GM12892 (cell line): ENCODE measurements at places on chromosomes 6 and 20.
A peak's percentile ranks its signal among the peaks of the same experiment; 100 is the strongest.

- DNase-seq: no peak
Measured at GRCh38 chr20:35527122-35527769, 2.2 kb downstream of the C20orf173 start.

DNA sequence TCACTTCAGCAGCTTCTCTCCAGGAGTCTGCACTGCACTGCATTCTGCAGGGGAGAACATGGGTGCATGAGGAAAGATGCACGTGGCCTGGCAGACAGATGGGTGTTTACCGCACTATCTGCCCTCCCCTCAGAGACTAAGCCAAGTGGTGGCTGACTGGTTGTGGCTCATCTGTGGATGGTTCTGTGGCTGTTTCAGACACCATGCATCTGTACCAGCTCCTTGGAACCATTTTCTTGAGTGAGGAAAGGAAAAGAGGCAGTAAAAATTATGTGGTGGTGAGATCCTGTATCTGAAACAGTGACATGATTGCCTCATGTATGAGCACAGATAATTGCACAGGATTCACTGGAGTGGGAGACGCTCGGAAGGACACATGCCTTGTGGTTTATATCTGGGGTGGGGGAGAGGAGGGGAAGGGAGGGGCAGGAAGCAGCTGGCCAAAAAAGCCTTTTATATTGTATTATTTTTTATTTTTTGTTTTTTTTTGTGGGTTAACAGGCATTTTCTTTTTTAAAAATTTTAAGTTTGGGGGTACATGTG is 161.7 kb downstream of the ERMARD start:
- DNase-seq: no peak

DNA sequence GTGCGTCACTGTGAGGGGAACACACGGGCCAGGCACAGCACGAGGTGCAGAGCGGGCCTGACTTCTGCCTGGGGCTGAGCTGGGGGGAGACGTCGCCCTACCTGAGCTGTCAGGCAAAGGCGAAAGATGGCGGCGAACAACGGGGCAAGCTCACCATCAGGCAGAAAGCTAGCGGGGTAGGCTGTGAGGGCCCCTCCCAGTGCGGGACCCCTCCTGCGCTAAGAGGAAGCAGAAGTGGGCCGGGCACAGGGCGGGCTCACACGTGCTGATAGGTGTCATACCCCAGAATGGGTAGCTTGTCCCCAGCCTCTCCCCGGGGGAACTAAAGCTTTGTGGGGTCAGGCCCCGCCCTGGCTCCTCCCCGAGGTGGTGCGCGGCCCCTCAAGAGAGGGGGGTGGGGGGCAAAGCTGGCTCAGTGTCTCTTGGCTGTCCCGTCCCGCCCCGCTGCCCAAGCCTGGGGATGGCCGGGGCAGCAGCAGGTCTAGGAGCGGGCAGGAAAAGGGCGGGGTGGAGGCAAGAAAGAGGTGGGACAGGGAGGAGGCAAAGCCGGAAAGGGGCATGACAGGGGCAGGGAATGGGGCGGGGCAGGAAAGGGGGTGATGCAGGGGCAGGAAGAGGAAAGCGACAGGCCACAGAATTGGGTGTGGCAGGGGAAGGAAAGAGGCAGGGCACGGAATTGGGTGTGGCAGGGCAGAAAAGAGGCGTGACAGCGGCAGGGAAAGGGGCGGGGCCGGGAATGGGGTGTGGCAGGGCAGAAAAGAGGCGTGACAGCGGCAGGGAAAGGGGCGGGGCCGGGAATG is 14.7 kb downstream of the UCKL1 start:
- no peak for DNase-seq

- no peak for DNase-seq
Measured at GRCh38 chr6:158160932-158161539, 7.0 kb downstream of the SERAC1 start.

GRCh38 chr6:4740032-4740431 is 36.2 kb upstream of the CDYL start:
- no peak for DNase-seq

- no peak for DNase-seq
Measured at GRCh38 chr20:47334022-47334551, 22.4 kb downstream of the ZMYND8 start.

- no peak for DNase-seq
Measured at GRCh38 chr6:51398064-51398705, 579.5 kb downstream of the TFAP2B start.

DNA sequence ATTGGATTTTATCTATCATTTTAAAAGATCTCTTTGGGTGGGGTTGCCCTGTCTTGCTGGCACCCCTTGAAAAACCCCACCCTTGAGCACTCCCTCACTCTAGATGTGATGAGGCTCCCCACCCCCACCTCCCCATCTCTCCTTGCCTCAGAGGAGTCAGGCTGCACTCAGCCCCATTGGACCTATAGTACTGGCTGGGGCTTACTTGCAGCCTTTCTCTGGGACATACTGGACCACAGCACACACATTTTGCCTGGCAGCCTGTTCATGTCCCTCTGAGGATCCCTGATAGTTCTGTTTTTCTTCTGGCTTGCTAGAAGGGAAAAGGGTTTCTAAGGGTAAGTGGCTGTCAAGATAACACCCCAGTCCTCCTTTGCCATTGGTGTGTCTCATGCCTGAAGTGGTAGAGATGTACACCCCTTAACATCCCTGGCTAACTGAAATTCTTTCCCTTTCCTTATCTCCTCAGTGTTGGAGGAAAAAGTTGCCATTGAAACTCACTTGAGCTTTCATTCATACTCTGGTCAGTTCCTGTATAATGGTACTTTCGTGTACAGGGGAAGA is 553.4 kb upstream of the CITED2 start:
- DNase-seq: no peak

DNA sequence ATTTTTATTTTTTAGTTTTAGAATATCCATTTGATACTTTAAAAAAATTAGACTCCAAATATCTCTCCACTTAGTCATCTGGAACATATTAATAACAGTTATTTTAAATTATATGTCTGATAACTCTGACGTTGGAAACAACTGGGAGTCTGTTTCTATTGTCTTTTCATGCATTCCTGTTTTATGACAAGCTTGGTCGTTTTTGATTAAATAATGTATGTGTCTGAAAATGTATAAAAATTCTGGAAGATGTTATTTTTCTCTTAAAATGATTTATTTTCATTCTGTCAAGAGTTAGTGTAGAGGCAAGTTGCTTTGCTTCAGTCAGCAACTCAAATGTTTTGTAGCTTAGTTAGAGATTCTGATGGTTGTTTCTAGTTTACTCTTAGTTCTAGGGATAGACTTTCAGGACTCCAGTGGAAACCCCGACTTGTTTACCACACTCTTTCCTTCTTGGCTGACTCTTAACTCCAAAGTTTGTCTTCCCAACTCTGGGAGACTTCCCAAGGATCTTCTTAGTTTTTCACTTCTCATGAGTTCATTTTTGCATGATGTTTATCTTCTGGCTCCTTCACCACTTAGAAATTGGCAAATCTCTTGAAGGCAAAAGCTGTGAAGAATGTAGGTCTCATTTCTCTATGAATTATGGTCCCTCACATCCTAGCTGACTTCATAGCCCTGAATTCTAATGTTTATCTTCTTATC is 190.9 kb downstream of the LAMA2 start:
- DNase-seq: no peak

GRCh38 chr20:50991076-50991475 is 31.8 kb downstream of the KCNG1 start:
- no peak for DNase-seq

DNA sequence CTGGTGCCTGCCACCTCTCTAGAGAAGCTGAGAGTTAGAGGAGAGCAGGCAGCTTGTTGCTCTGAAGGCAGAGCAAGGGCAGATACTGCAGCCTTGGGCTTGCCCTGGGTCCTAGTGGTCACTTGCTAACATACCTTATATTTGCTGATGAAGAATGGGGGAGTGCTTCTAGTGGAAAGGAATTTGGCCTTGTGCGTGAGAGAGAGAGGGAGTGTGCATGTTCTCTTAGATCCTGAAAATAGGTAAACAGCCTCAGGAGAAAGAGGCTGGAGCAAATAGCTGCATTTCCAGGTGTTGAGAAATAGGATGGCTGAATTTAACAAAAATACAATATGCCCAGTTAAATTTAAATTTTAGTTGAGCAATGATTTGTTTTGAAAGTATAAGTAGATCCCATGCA is 724.5 kb upstream of the FLRT3 start:
- no peak for DNase-seq

DNA sequence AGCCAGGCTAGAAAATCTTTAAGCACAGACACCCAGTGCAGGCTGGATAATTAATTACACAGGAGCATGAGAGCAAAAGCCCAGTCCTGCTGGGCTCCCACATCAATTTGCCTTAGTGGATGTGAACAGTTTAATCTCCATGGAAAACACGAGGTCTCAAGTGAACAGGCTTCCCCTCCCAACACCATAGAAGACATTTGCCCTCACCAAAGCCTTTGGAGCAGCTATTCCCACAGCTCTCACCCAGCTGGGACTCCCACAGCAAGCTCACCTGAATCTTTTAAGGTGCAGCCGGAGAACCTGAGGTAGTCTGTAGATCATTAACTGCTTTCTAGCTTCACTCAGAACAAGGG is 12.0 kb downstream of the TOMM6 start:
- DNase-seq: no peak

DNA sequence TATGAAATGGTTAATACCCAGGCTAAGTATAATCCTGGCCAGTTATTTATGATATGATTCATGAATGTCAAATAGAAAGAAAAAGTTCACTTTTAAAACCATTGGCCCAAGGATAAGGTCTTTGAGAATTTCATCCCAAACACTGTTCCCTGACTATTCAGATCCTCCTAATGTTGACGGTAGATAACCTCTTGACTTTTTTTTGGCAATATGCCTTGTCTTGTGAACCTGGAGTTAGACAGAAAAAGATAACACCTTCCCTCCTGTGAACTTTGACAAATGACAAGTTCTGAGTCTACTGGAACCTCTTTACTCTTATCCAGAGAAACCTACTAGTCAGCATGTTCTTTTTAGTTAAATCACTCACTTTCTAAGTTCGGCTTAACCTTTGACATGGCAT is 166.8 kb upstream of the PREP start:
- DNase-seq: no peak

- peak; percentile 50 for DNase-seq
Measured at GRCh38 chr6:7909323-7910276, 988 bp downstream of the TXNDC5 start.

- DNase-seq: no peak
Measured at GRCh38 chr20:7171911-7172310, 404.4 kb downstream of the BMP2 start.

DNA sequence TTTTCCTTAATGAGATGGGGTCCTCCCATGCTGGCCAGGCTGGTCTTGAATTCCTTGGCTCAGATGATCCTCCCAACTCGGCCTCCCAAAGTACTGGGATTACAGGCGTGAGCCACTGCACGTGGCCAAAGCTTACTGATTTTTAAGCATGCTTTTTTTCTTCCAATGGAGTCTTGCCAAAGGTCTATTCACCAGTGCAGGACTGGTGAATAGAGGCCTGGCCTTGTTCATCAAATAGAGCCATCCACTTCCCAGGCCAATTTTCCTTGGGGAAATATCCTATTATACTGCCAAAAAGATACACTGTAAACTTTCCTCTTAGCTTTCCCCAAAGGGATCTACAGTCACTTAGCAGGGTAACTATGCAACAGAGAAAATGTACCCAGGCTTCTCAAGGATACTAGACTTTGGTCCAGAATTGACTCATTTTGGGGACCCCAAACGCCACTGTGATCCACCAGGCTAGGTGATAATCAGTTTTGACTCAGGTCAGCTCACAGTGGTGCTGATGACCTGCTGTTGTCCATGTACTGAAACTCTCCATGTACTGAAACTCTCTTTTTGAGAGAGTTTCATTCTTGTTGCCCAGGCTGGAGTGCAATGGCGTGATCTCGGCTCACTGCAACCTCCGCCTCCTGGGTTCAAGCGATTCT is 91.8 kb downstream of the REPS1 start:
- no peak for DNase-seq

- DNase-seq: no peak
Measured at GRCh38 chr20:39069976-39070375, 107.8 kb downstream of the DHX35 start.

DNA sequence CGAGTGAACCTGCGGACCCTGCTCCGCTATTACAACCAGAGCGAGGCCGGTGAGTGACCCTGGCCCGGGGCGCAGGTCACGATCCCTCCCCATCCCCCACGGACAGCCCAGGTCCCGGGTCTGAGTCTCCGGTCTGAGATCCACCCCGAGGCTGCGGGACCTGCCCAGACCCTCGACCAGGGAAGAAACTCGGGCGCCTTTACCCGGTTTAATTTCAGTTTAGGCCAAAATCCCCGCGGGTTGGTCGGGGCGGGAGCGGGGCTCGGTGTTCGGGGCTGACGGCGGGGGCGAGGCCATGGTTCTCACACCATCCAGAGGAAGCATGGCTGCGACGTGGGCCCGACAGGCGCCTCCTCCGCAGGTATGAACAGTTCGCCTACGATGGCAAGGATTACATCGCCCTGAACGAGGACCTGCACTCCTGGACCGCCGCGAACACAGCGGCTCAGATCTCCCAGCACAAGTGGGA is 46.9 kb upstream of the TRIM26 start:
- DNase-seq: no peak

DNA sequence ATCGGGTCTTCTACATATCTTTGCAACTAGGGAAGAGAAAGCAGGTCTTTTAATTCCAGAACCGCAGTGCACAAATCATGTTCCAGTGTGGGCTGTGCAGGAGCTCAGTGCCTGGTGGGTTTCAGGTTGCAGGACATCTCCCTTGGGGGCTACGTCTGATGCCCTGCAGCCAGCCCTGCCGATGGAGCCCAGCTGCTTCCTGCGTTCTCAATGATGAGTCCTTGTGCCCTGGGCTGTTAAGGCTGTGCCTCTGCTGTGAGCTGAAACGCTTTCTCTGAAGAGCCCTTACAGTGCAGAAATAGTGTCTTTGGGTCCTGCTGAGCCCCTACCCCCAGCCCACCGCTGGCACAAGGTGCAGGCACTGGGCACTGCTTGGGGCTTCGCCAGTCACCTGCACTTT is 192.9 kb downstream of the SYNDIG1 start:
- DNase-seq: no peak

- no peak for DNase-seq
Measured at GRCh38 chr20:20778676-20779075, 66.2 kb upstream of the RALGAPA2 start.

DNA sequence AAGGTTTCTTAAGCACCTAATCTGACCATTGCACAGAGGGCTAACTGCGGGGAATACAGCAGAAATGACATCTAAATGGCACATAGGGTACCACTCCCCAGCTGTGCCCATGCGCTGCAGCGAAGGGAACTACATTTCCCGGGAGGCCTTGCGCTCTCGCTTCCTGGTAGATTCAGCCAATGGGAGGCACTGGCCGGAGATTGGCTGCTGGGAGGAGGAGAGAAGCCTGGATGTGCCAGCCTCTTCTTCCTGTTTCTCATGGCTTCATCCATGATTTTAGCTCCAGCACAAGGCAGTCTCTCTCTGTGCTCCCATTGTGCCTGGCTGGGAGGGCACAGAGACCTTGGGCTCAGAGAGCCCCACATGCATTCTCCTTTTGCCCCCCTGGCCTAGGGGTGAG is 101.7 kb upstream of the FOXA2 start:
- no peak for DNase-seq

- DNase-seq: no peak
Measured at GRCh38 chr20:13865156-13865555, 80.3 kb downstream of the NDUFAF5 start.
